CD4-positive, CD25-positive, alpha-beta regulatory T cell (primary cell): ENCODE measurements at places on chromosomes 3 and 15. TPM values are rescaled to one million over a fixed set of nuclear protein-coding genes. Genes with fewer than 3 reads are reported as not detected.

DNA sequence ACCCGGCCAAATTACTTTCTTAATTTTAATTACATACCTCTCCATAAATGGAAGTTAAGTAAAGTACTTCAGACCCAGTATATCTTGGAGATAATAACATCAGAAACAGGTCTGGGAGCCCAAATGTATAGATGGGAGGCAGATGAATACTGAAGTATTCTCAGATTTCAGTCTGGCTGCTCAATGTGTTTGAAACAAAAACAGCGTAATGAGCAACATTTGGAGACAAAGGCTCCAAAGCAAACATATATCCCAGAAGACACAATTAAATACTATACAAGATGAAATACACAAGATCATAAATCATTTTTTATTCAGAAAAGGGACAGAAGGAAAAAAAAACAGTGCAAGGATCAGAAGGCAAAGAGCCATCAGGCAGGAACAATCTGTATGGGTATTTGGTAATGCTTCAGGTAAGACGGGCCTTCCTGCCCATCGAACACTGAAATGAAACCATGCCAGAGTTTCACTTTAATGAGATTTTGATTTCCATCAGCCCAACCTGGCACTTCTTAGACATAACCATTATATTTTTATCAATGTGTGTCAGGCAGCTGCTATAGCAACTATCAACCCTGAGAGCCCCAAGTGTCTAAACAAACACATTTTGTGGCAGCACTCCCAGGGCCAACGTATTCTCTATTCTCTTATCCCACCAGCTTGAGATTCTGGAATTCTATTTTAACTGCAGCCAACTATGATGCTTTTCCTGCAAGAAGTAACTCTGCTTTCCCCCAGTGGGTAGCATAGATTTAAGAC, 210.8 kb downstream of the STT3B start:
- H3K27ac ChIP-seq: no peak overlapping the region
- DNase-seq: no peak
- H3K4me1 ChIP-seq: no peaks in the 10 kb centered on the region
- H3K4me3 ChIP-seq: no peak overlapping the region

DNA sequence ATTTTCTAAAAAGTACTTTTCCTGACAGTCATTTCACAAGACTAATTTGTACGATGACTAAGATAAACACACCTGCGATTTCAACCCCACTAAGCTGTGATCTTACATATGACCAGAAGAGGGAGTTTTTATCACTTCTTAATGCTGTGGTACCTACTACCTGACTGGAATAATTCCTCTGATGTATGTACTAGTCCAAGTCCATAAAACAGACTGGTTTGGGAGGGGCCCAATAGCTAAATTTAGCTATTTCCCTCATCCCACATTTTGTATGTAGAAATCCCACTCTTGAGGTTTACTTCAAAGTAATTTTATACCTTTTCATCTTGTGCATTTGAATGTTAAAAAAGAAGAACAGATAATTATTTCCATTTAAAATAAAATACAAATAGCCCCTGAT, 49.7 kb upstream of the SCAANT1 start:
- no peak overlapping the region for H3K27ac ChIP-seq
- peak; percentile 79 for DNase-seq
- H3K27me3 ChIP-seq: no peaks in the 10 kb centered on the region
- H3K4me3 ChIP-seq: no peak overlapping the region
- peaks cover 15% of the 10 kb centered on the region for H3K4me1 ChIP-seq
- no peaks in the 10 kb centered on the region for H3K36me3 ChIP-seq

- no peak overlapping the region for H3K27ac ChIP-seq
- H3K36me3 ChIP-seq: peaks cover 23% of the 10 kb centered on the region
Observed at GRCh38 chr3:67419218-67419529, 235.2 kb downstream of the SUCLG2 start.

- no peak overlapping the region for H3K27ac ChIP-seq
- H3K36me3 ChIP-seq: peaks cover 31% of the 10 kb centered on the region
- no peaks in the 10 kb centered on the region for H3K4me1 ChIP-seq
- no peaks in the 10 kb centered on the region for H3K27me3 ChIP-seq
- no peak for DNase-seq
Observed at GRCh38 chr3:67557848-67558355, 96.5 kb downstream of the SUCLG2 start.

- no peaks in the 10 kb centered on the region for H3K27me3 ChIP-seq
- peak overlapping the region; percentile 14 for H3K4me3 ChIP-seq
- H3K36me3 ChIP-seq: peaks cover 99% of the 10 kb centered on the region
Observed at GRCh38 chr15:92949604-92950249, 49.6 kb downstream of the CHD2 start.

DNA sequence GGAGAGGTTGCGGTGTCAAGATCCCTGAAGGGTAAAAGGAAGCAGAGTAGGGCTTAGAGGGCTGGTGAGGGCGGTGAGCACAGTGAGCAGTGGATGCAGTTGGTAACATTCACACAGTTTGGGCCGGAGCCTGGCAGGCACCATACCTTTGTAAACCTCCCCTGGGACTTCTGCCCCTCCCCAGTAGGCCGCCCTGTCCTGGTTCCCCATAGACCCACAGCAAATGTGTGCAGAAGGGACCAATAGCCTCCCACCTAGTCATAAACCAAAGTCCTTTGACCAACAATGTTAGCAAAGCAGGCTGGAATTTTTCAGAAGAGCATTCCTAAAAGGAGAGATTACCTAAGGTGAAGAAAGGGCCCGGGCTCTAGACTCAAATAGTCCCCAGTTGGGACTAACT, 1.7 kb upstream of the PHGR1 start:
- no peak for DNase-seq
- H3K4me1 ChIP-seq: peaks cover 4% of the 10 kb centered on the region
- H3K27ac ChIP-seq: no peak overlapping the region
- no peaks in the 10 kb centered on the region for H3K27me3 ChIP-seq

DNA sequence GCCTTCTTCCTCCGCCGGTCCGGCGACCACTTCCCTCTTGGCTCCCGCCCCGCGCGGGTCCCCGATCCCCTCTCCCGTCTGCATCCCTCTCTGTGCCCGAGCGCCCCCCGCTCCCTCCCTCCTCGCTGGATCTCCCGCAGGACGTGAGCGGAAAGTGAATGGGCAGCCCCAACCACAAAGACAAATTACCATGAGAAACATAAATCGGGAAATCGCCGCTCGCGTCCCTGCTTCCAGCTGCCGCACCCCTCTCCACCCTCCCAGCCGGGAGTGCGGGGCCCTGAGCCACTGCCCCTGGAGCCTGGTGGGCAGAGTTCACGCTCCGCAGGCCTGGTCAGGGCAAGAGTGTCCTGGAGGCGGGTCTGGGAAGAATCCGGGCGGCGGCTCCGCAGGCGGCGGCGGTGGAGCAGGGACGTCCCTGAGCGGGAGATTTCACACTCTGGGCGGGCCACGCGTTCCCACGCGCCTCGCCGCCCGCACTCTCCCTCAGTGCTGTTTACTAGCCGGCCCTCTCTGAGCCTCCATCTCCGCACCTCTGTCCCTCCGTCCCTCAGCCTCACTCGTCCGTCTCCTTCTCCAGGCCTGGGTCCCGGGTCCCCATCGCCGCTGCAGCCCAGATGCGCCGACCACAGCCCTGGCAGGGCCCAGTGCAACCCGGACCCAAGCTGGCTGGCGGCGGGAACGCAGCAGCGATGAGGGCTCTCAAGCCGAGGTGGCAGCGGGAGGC, 835 bp downstream of the SEMA5B start:
- H3K4me3 ChIP-seq: no peak overlapping the region
- no peaks in the 10 kb centered on the region for H3K36me3 ChIP-seq
- H3K27ac ChIP-seq: no peak overlapping the region
- no peak for DNase-seq
- H3K27me3 ChIP-seq: peaks cover 59% of the 10 kb centered on the region

DNA sequence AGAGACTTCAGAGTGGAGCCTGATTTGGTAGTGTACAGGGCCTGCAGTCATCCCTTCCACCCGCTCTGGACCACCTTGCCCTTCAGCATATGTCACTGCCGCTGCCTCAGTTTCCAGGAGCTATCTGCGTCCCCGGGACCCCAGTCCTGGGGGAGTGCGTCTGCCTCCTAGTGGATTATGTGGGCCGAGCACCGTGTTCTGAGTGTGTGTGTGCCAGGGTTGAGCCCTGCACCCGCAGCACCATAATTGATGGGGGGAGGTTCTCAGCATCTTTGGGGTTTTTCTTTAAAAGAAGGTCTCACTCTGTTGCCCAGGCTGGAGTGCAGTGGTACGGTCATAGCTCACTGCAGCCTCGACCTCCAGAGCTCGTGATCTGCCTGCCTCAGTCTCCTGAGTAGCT, 33.6 kb downstream of the CD276 start:
- no peak for DNase-seq
- no peak overlapping the region for H3K27ac ChIP-seq
- H3K27me3 ChIP-seq: no peaks in the 10 kb centered on the region
- no peaks in the 10 kb centered on the region for H3K4me1 ChIP-seq
- no peak overlapping the region for H3K4me3 ChIP-seq

DNA sequence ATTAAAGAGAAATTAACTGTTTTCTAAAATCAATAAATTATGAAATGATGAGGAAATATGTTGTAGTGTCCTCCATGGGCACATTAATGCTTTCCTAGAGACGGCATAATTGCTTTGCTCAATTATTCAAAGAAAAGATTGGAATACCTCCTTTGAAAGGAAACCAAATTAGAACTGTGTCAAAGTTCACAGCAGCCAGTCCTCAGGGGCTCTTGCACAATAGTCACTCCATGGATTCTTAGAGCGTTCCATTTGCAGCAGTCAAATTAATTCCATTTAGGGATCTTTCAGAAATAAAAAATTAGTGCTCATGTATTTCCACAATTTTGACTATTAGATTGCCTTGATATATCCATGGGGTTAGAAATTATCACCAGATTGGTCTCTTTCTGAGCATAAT, 841.6 kb upstream of the DPPA4 start:
- H3K27me3 ChIP-seq: no peaks in the 10 kb centered on the region
- no peaks in the 10 kb centered on the region for H3K4me1 ChIP-seq
- no peaks in the 10 kb centered on the region for H3K36me3 ChIP-seq
- no peak overlapping the region for H3K4me3 ChIP-seq
- no peak overlapping the region for H3K27ac ChIP-seq

- H3K4me3 ChIP-seq: no peak overlapping the region
- DNase-seq: no peak
- no peaks in the 10 kb centered on the region for H3K36me3 ChIP-seq
- H3K27me3 ChIP-seq: no peaks in the 10 kb centered on the region
- peaks cover 5% of the 10 kb centered on the region for H3K4me1 ChIP-seq
- no peak overlapping the region for H3K27ac ChIP-seq
Observed at GRCh38 chr15:68583321-68583720, 4.5 kb downstream of the CORO2B start.

GRCh38 chr15:29687204-29687815, 135.0 kb downstream of the TJP1 start:
- no peak overlapping the region for H3K4me3 ChIP-seq
- H3K36me3 ChIP-seq: no peaks in the 10 kb centered on the region
- no peak for DNase-seq
- H3K4me1 ChIP-seq: no peaks in the 10 kb centered on the region

- H3K27me3 ChIP-seq: no peaks in the 10 kb centered on the region
- no peak overlapping the region for H3K4me3 ChIP-seq
- no peaks in the 10 kb centered on the region for H3K36me3 ChIP-seq
Observed at GRCh38 chr3:16439848-16440708, 73.4 kb downstream of the RFTN1 start.

GRCh38 chr3:123805504-123805903, 78.6 kb downstream of the MYLK start:
- DNase-seq: no peak
- H3K27me3 ChIP-seq: no peaks in the 10 kb centered on the region
- no peak overlapping the region for H3K27ac ChIP-seq
- no peak overlapping the region for H3K4me3 ChIP-seq

- peaks cover 16% of the 10 kb centered on the region for H3K36me3 ChIP-seq
- no peaks in the 10 kb centered on the region for H3K4me1 ChIP-seq
- H3K4me3 ChIP-seq: no peak overlapping the region
- DNase-seq: peak; percentile 15
- no peak overlapping the region for H3K27ac ChIP-seq
Observed at GRCh38 chr3:67381667-67382272, 272.6 kb downstream of the SUCLG2 start.

- H3K4me3 ChIP-seq: peak overlapping the region; percentile 99
- peak overlapping the region; percentile 97 for H3K27ac ChIP-seq
- no peak for DNase-seq
Observed at GRCh38 chr3:113697500-113698090, 1.2 kb upstream of the USF3 start.

DNA sequence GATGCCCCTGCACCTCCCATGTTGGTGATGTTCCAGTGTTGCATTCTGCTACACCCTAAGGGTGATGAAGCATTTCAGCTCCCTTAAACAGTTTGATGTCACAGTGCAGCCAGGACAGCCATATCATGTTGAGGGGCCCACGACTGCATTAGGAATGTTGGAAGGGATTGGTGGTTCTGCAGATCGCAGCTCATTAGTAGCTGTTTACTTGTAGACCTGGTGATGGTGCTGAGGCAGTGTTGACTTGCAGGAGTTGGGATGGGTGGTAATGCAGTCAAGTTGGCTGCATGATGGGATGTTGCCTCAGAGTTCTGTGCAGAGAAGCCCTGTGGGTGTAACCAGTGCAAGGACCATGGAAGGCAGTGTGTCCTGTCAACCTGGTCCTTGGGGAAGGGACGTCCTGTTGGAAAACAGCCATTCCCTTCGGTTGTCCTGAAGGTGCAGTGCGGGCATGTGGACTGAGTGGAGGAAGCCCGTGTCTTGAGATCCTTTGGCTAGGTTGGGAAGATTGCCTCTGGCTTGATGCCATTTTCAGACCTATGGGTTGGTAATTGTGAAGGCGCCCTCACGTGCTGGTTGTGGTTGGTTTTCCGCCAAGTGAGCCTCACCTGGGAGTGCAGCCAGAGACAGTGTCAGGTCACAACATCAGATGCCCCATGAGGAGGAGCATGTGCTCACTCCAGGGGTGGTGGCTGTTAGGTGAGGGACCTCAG, 100.7 kb downstream of the SNRPN start:
- H3K27me3 ChIP-seq: no peaks in the 10 kb centered on the region
- no peaks in the 10 kb centered on the region for H3K4me1 ChIP-seq
- H3K36me3 ChIP-seq: peaks cover 37% of the 10 kb centered on the region
- no peak overlapping the region for H3K27ac ChIP-seq
- no peak for DNase-seq

GRCh38 chr3:123768480-123769355, 115.4 kb downstream of the MYLK start:
- no peaks in the 10 kb centered on the region for H3K4me1 ChIP-seq
- H3K4me3 ChIP-seq: no peak overlapping the region
- peaks cover 4% of the 10 kb centered on the region for H3K27me3 ChIP-seq
- H3K36me3 ChIP-seq: no peaks in the 10 kb centered on the region
- H3K27ac ChIP-seq: no peak overlapping the region

Gene RPP14
- total RNA-seq: 14.3 TPM

Gene MAN2C1
- total RNA-seq: 353 TPM

Gene FAM107A
- not detected for total RNA-seq

Gene PEX5L
- not detected for total RNA-seq

Gene ACVR2B
- total RNA-seq: 12.7 TPM

Gene WDR76
- total RNA-seq: 13.9 TPM

Gene ZKSCAN7
- total RNA-seq: 1.2 TPM

Gene GNAT1
- not detected for total RNA-seq

Gene EHHADH
- total RNA-seq: 0.30 TPM

Gene LTF
- total RNA-seq: not detected

Gene CDHR4
- 0.32 TPM for total RNA-seq
